C1 segment of cervical spinal cord (tissue), 14 donors: ENCODE measurements at places on chromosomes 6 and 20.

- DNase-seq = no peak
These were observed 3.0 kb downstream of the PPP1R3D start for GRCh38 chr20:59937150-59937549.

DNA sequence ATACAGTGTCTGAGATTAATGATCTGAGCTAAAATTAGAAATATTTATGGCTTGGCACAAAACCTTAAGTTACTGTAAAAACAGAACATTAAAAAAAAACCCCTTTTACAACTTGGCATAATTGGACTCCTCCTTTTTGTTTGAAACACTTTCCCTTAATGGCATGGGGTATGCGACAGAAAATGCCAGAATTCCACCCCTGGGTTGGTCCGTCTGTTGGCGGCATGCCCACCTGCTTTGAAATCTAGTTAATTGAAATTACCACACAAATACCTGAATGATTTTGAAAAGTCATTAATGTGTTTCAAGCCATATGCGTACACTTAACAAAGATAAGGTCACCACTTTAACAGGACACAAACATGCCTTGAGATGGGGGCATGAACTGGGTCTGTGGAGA is 175.1 kb upstream of the FOXQ1 start:
- DNase-seq = no peak

DNA sequence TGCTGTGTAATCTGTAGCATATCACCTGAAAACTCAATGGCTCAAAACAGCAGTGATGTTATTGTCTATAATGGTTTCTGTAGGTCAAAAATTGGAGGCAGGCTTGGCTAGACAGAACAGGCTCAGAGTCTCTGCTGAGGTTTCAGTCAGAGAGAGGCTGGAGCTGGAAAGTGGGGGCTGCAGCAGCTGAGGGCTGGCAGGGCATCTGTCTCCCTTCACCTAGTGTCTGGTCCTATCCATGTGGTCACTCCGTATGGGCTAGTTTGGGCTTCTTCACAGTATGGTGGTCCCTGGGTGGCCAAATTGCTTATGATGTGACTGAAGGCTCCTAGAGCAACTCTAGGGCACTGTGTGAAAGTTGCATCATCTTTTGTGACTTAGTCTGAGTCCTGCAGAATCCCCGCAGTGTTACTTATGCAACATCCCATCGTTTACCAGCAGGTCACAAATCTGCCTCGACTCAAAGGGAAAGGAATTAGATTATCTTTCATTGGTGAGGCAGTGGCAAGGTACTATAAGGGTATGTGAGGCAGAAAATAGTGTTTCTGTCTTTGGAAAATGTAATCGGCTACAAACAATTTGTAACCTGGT is 497.0 kb downstream of the EPHA7 start:
- no peak for DNase-seq

DNA sequence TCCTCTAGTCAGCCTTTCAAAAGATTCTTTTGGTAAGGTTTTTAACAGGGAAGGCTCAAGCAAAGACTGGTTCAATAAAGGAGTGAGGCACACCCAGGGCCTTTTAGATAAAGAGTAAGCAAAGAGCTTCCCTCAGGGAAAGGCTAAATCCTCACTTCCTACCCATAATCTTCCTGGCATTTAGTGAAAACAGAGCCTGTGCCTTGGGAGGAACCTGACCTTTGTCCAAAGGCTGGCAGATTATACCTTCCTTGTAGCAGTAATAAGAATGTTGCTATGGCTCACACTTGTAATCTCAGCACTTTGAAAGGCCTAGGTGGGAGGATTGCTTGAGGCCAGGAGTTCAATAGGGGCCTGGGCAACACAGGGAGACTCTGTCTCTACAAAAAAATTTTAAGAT is 280.1 kb upstream of the PLCB4 start:
- DNase-seq = no peak

GRCh38 chr20:47263465-47264084 is 92.9 kb downstream of the ZMYND8 start:
- DNase-seq = no peak

DNA sequence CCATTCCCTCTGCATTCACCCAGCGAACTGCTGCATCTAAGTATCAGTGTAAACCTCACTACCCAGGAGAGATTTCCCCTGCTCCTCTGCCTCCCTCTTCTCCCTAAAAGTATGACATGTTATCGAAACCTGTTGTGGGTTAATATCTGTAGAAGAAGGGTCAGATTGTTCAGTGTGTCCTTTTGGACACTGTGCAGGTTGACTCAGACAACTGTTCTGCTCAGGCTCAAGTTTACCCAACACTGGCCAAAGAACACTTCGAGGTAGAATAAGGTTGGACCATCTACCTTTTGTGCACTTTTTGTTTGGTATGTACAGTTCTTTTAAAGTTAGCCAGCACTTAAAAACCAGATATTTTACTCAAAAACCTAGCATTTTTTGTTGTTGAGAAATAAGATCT is 4.6 kb downstream of the NT5DC1 start:
- no peak for DNase-seq
